Mesothelial cell of epicardium (in vitro differentiated cells): ENCODE measurements at places on chromosomes 11 and 22. TPM values are rescaled to one million over a fixed set of nuclear protein-coding genes. Genes with fewer than 3 reads are reported as not detected.

PLEKHB1 gene
- 6.1 to 9.0 TPM (median 8.0 TPM) in 3 replicates for total RNA-seq

OR5B21 gene
- total RNA-seq = not detected in 3 replicates

OR2AG2 gene
- 0.11 to 0.29 TPM (median 0.27 TPM) in 3 replicates for total RNA-seq

RFPL3 gene
- not detected in 3 replicates for total RNA-seq

MS4A6A gene
- not detected in 3 replicates for total RNA-seq

FADS1 gene
- 108 to 115 TPM (median 108 TPM) in 3 replicates for total RNA-seq

SORL1 gene
- 28.0 to 32.8 TPM (median 29.8 TPM) in 3 replicates for total RNA-seq

TMEM121B gene
- total RNA-seq = 1.0 to 1.1 TPM (median 1.1 TPM) in 3 replicates

HEPN1 gene
- total RNA-seq = not detected in 3 replicates

TESMIN gene
- total RNA-seq = 15.9 to 19.2 TPM (median 16.0 TPM) in 3 replicates

ANGPTL5 gene
- total RNA-seq = not detected in 3 replicates

UQCR10 gene
- 72.9 to 88.1 TPM (median 76.6 TPM) in 3 replicates for total RNA-seq

GPR83 gene
- 0.09 to 0.18 TPM (median 0.11 TPM) in 3 replicates for total RNA-seq

SOX6 gene
- total RNA-seq = 43.7 to 49.0 TPM (median 46.4 TPM) in 3 replicates

SCN4B gene
- 1.2 to 1.9 TPM (median 1.5 TPM) in 3 replicates for total RNA-seq

PNPLA3 gene
- 5.7 to 6.2 TPM (median 6.1 TPM) in 3 replicates for total RNA-seq

APBB1 gene
- 61.7 to 64.2 TPM (median 62.4 TPM) in 3 replicates for total RNA-seq

GAL3ST1 gene
- total RNA-seq = 0.36 to 0.81 TPM (median 0.40 TPM) in 3 replicates

BIRC3 gene
- 1.4 to 2.2 TPM (median 1.8 TPM) in 3 replicates for total RNA-seq

C11orf68 gene
- 33.4 to 34.9 TPM (median 33.9 TPM) in 3 replicates for total RNA-seq

RASD2 gene
- 0.14 to 0.20 TPM in 2 of 3 replicates, not detected in the other for total RNA-seq

BATF2 gene
- total RNA-seq = 1.5 to 1.9 TPM (median 1.7 TPM) in 3 replicates

GGT5 gene
- total RNA-seq = 2.9 to 4.1 TPM (median 3.6 TPM) in 3 replicates

ZNF408 gene
- 15.3 to 16.2 TPM (median 15.7 TPM) in 3 replicates for total RNA-seq

TEAD1 gene
- total RNA-seq = 156 to 163 TPM (median 161 TPM) in 3 replicates

OR52N4 gene
- 0.18 TPM in 1 of 3 replicates, not detected in the others for total RNA-seq

NOX4 gene
- total RNA-seq = 14.3 to 17.9 TPM (median 15.2 TPM) in 3 replicates

MAJIN gene
- total RNA-seq = not detected in 3 replicates

SYT12 gene
- total RNA-seq = 0.24 to 0.40 TPM (median 0.34 TPM) in 3 replicates

TP53I11 gene
- total RNA-seq = 71.0 to 81.0 TPM (median 73.1 TPM) in 3 replicates

HBE1 gene
- 0.29 to 0.41 TPM (median 0.34 TPM) in 3 replicates for total RNA-seq

CHRM4 gene
- total RNA-seq = 0.42 to 0.68 TPM (median 0.51 TPM) in 3 replicates

PKDREJ gene
- total RNA-seq = 0.02 to 0.04 TPM in 2 of 3 replicates, not detected in the other

APOL1 gene
- total RNA-seq = 1.7 to 1.9 TPM (median 1.7 TPM) in 3 replicates

DBX1 gene
- not detected in 3 replicates for total RNA-seq

LIF gene
- total RNA-seq = 15.4 to 16.9 TPM (median 15.8 TPM) in 3 replicates

SCN3B gene
- 0.14 to 0.35 TPM (median 0.22 TPM) in 3 replicates for total RNA-seq
